Anterior cingulate cortex (tissue), 58 donors: ENCODE measurements at places on chromosomes 1 and 21.
A peak's percentile ranks its signal among the peaks of the same experiment; 100 is the strongest.

- DNase-seq: no peak
Measured at GRCh38 chr1:231682779-231683178, 56.2 kb downstream of the DISC1 start.

- DNase-seq: no peak
Measured at GRCh38 chr21:21845901-21846300, 847.7 kb downstream of the NCAM2 start.

GRCh38 chr1:31747304-31747703, 16.8 kb downstream of the ADGRB2 start:
- DNase-seq: no peak

DNA sequence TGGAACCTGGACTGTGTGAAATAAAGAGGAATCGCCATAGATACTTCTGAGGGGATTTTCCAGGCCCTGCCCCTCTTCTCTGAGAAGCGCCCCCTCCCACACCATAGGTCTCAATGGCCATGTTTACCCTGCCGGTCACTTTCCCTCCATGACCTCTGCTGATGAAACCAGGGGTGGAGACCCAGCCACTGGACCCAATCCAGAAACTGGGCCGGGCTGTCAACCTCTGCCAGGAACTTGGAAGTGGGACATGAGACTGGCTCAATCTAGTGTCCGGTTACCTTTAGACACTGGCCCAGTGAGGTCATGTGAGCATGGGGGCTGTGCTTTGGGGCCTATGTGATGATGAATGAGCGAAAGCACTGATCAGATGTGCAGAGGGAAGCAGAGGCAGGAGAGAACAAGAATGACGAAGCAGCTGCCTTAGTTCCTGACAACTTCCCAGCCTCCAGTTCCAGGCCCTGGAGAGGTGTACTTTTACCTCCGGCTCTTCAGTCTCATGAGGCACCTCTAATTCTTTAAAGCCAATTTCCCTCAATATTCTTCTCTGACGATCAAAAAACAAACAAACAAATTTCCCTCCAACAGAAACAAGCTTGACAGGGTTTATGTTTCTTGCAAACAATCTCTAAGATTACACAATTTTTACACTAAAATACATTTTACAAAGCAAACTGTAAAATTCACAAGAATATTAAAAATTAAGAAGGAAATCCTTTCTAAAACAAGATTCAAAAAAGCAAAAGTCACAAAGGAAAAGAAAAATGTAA, 4.9 kb downstream of the ASAP3 start:
- peak; percentile 26 for DNase-seq

GRCh38 chr21:28644762-28645161, 347.9 kb downstream of the LTN1 start:
- DNase-seq: no peak

GRCh38 chr1:31346785-31347184, 26.1 kb downstream of the FABP3 start:
- no peak for DNase-seq

- no peak for DNase-seq
Measured at GRCh38 chr1:14800500-14801076, 202.1 kb downstream of the KAZN start.

GRCh38 chr1:234579967-234580366, 30.0 kb downstream of the IRF2BP2 start:
- DNase-seq: no peak

GRCh38 chr1:90726986-90727480, 9.9 kb upstream of the BARHL2 start:
- DNase-seq: no peak

- no peak for DNase-seq
Measured at GRCh38 chr1:89552471-89553081, 27.9 kb downstream of the LRRC8B start.

GRCh38 chr1:8831340-8831739, 13.9 kb upstream of the RERE start:
- DNase-seq: no peak

DNA sequence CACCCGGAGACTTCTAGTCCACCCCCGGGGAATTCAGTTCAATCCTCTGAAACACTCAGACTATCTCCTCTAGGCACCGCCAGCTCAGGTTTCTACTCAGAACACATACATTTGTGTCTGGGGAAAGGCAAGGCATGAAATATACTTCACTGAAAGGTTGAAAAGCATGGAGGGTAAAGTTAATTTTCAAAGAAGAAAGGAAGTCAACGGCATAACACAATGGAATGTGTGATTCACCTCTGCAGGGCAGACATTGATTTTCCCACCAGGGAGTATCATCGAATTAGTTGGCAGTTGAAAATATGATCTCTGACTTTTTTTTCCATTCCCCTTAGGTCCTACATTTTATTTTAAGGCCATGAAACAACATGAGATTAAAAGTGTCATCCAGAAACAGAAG, 669.4 kb downstream of the SMYD3 start:
- DNase-seq: no peak

- DNase-seq: no peak
Measured at GRCh38 chr1:47703981-47704596, 266.2 kb downstream of the FOXD2 start.

- no peak for DNase-seq
Measured at GRCh38 chr1:223423641-223424233, 30.5 kb downstream of the CCDC185 start.

DNA sequence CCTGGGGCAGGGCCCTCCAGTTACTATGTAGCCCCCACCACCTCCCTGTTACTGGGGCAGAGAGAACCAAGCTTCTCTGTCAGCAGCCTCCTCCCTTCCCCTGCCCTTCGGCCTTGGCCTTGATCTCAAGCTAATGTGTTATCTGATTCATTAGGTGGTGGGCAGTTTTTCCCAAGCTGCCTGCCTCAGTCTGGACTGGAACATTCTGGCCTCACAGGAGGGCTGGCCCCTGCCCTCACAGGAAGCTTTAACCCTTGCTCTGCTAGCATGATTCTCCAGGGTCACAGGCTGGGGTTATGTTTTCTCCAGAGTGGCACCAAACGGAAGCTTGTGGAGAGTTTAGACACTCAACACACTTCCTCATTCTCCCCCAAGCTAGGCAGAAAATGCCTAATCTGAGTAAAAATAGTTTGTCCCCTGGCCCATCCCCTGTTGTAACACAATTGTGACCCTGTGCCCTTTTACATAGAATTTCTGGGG, 37.2 kb upstream of the SLC6A9 start:
- DNase-seq: no peak

DNA sequence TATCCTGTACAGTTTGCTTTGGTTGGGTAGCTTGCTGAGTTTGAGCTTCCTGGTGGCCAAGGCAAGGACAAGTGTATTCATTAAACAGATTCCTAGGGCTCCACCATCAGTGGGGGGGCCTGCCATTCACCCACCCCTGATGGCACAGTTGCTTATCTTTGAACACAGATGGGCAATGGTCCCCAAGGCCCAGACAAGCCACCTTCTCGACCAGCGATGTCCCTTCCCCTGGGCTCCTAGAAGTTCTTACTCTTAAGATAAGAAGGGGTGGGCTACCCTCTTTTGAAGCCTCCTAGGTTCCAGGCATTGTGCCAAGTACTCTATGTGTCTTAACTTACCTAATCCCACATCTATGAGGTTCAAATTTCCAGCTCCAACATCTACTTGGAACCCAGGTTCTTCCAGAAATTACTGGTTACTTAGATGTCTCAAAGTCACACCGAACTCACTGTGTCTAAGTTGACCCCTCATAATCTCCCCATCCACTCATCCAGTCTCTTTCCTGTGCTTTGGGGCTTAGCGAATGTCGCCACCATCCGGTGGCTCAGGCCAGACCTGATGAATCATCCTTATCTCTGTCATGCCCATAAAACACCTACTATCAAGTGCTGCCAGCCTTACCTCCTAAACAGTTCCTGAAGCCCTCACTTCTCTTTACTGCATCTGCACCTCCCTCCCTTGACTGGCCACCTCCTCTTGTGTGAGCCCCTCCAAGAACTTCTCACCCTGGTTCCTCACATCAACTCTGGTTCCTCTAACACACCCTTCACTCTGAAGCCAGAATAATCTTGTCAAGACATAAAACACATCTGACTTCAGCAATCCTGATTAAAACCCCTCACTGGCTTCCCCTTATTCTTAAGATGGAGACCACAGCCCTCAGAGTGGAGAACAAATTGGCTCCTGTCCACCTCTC, 50.1 kb downstream of the KLHDC7A start:
- DNase-seq: no peak

GRCh38 chr1:11790880-11791715, 14.7 kb downstream of the MTHFR start:
- peak; percentile 30 for DNase-seq

GRCh38 chr1:93672069-93672468, 9.6 kb downstream of the BCAR3 start:
- no peak for DNase-seq

DNA sequence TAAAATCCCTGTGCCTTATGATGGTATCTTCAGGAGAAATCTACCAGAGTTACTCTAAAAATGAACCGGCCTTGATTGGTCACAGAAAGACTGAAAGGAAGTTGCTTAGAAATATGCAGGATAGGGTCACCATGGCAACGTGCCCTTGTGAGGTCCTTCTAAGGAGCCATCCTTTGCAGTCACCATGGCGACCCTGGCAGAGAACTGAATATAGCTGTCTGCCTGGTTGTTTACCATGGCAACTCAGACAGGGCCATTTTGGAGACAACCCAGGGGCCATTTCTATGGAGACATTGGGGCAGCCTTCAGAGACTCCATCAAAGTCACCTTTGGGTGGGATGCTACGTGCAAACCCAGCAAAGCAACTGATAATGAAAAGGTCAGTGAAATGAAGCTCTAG, 43.0 kb downstream of the SNX7 start:
- no peak for DNase-seq

DNA sequence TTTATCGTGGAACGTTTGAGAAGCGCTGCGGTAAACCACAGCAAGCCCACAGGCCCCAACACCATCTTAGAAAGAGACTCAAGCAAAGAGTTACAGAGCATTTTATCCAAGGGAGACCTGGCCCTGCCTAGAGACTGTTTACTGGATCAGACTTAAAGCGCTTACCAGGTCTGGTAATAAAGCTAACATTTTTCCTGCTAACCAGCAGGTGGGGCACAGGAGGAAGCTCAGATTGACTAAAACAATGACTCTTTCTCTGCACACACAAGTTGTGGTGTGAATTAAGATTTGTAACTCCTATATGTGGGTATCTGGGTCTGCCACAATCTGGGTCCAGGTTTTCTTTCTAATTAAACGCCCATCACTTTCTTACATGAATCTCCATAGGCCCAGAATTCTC, 136.5 kb upstream of the ETS2 start:
- no peak for DNase-seq

DNA sequence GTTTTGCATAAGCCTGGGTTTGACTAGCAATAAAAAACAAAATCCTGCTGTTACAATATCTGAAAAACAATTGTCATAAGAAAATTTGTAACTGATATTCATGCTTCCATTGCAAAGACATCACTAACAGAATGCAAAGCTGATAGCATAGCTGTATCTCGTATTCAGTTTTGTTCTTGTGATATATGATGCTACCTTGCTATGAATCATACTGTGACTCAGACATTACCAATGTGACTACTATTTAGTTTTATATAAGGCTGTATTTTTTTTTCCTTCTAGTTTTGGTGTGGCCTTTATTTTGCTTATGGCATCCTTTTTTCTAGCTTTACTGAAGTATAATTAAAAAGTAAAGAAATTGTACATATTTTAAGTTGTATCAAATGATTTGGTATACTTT, 1381.8 kb downstream of the MRPL39 start:
- DNase-seq: no peak

DNA sequence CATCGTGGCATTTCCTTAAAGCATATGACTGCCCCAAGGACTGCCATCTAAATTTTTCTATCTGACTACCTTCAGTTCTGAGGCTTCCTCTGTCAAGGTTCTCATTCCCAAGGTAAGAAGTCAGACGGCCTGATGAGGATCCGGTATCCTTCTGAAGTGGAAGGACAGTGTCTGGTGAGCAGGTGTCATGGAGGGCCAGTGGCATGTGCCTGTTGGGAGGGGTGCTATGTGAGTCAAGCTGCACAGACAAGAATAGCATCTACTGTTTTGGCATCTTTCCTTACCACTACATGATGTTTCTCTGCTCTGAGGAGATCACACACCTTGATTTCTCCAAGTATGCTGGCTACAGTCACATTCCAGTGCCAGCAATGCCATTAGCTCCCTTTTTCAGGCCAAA, 99.6 kb upstream of the RGS1 start:
- DNase-seq: no peak

GRCh38 chr1:51303315-51303714, 27.0 kb downstream of the TTC39A start:
- no peak for DNase-seq

- no peak for DNase-seq
Measured at GRCh38 chr21:26965907-26966581, 844 bp downstream of the ADAMTS5 start.

DNA sequence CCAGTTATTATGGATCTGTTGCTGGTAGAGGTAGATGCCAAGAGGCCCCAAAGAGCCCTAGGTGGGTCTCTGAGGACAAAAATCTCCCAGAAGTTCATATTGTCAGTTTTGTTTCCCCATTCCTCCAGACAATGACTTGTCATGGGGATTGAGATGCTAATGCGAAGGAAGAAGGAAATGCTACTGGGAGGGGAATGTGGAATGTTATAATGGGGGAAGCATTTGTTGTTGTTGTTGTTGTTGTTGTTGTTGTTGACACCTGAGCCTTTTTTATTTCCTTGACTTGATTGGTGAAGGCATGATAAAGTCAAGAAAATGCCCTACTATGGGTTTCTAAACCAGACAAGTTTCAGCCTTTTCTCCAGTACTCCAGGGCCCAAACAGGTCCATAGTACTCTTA, 108.9 kb downstream of the BEND5 start:
- no peak for DNase-seq

DNA sequence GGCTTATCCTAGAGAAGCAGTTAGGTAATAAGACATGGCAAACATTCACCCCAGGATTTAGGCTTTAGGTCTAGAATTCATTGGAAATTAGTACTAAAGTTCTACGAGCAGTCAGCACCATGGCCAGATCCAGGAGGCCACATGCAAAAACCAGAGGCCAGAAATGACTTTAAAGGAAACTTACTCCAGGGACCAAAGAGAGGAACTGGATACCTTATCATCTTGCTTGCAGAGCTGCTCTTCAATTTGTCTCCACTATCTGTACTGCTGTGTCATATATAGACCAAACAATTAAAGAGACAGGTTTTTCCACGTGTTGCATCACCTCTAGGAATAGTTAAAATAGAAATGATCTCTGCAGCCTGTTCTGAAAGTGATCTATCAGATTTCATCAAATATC, 127.8 kb downstream of the LMX1A start:
- no peak for DNase-seq

GRCh38 chr21:33317786-33318486, 6.8 kb upstream of the IFNAR1 start:
- DNase-seq: no peak

GRCh38 chr1:19453741-19454201, 31.6 kb downstream of the CAPZB start:
- no peak for DNase-seq

DNA sequence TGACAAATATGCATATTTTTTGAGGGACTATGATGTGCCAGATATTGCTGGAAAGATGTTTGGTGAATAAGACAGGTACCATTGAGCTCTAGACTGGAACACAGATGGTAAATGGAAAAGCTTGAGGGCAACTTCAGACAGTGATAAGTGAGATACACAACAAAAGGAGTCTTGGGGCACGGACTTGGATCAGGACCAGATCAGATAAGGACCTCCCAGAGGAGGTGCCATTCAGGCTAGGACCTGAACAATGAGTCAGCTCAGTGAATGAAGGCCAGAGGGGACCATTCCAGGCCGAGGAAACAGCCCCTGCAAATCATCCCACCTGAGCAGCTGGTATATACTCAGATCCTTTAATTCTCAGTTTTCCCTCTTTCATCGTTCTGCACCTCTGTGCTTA, 1.8 kb upstream of the KCNJ15 start:
- DNase-seq: no peak

- DNase-seq: no peak
Measured at GRCh38 chr21:35100349-35100811, 51.3 kb upstream of the RUNX1 start.
